ENCODE measurements at places on chromosomes 3 and 15.
A peak's percentile ranks its signal among the peaks of the same experiment; 100 is the strongest.

DNA sequence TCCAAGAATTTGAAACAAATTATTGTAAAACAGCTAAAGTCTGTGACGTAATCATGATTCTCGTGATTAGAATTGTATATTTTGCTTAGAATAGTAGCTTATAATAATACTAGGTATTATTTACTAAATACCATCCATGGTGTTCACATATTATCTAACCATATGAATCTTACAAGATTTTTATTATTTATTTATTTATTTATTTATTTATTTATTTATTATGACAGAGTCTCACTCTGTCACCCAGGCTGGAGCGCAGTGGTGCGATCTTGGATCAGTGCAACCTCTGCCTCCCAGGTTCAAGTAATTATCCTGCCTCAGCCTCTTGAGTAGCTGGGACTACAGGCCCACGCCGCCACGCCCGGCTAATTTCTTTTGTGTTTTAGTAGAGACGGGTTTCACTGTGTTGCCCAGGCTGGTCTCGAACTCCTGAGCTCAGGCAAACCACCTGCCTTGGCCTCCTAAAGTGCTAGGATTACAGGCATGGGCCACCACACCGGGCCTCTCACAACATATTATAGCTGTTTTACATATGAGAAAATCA lies 173.5 kb downstream of the EPHA3 start:
- DNase-seq = peak; percentile 22

DNA sequence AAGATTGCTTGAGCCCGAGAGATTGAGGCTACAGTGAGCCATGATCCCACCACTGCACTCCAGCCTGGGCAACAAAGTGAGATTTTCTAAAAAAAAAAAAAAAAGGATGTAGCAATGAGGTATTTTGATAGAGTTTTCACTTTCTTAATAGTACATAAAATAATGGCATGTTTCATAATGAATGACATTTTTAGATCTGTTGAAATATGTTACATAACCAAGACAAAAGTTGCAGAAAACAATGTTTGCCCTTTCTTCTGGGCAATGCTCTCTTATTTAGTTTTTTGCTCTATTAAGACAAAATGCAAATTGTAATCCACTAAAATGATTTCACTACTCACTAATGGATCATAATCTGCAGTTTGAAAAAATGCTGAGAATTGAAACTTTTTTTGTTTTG lies 4.4 kb upstream of the MAPK6 start:
- DNase-seq = no peak

DNA sequence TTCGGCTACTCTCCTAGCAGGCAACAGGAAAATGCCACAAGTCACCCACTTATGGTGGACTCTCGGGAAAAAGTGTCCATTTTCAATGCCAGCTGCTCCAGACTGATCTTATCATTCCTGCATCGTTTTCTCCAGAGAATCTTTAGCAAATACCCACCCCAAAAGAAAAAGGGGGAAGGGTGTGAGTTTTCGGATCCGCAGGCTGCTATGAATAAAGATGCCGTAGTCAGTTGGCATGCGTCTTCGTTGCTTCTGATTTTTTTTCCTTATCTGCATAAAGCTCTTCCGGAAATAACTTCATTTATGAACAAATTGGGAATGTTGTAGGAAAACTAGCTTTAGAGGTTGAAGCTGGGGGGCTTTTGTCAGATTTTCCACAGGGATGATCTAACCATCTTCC lies 22.4 kb upstream of the VILL start:
- DNase-seq = no peak

- no peak for DNase-seq
Measured at GRCh38 chr15:99165020-99165790, 60.3 kb downstream of the SYNM start.

DNA sequence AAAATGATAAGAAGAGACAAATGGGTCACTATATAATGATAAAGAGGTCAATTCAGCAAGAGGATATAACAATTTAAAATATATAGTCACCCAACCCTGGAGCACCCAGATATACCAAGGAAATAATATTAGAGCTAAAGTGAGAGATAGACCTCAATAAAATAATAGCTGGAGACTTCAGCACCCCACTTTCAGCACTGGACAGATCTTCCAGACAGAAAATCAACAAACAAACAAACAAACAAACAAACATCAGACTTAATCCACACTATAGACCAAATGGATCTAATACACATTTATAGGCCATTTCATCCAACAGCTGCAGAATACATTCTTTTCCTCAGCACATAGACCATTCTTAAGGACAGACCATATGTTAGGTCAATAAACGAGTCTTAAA lies 79.4 kb downstream of the SENP7 start:
- DNase-seq = no peak

DNA sequence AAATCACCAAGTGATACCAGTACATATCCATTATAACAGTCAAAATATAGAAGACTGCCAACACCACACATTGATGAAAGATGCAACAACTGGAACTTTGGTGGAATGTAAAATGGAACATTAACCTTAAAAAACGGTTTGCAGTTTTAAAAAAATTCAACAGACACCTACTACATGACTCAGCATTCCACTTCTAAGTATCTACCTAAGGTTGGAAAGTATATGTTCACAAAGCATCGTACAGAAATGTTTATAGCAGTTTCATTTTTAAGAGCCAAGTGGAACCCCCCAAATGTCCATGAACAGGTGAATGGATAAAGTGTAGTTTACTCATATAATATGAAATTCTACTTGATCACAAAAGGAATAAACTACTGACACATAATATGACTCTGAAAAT lies 314.7 kb upstream of the ARRDC4 start:
- no peak for DNase-seq

DNA sequence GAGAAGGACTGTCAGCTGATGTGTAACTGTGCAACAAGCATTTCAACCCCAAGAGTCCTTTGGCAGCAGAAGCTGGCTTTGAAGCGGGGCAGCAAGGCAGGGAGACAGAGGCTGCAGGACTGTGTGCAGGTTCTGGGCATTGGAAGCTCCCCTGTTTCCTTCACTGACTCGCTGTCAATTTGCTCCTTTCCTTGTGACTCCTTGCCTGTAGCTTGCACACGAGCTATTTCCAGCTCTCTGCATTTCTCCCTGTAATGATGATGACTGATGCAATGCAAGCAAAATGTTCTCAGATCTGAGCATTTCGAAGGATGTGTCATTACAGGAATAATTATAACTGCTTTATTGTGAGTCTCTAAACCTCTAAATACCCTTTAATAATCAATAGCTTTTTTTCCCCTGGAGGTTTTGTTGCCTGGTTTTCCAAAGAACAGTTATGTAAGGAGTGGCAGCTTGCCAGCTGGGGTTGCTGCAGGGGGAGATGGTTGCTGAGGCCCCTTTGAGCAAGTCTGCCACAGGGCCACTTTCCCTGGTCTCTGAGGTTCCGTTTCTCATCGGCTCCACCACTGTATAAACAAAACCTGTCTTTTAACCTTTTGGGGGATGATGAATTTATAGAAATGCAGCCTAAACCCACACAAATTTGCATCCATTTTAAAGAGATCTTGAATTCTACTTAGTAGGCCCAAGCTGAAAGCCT lies 2.8 kb downstream of the APOD start:
- no peak for DNase-seq

- DNase-seq = no peak
Measured at GRCh38 chr3:131714585-131715220, 211.9 kb upstream of the MRPL3 start.

DNA sequence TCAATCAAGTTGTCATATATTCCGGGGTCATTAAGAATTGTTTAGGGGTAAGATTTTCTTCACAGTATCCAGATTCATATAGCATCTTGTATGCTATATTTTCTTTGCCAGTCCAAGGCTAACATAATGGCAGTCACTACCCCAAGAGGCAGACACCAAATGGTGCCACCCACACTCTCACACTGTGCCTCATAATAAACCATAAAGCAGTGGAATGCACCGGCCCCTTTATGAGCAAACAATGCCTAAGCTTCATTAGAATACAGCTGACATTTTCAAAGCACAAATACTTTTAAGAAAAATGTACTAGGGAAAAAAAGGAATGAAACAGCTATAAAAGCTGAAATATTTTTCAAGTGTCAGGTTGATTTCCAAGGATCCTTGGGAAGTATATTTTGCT lies 121.6 kb downstream of the TFDP2 start:
- no peak for DNase-seq

GRCh38 chr15:75994220-75994619 lies 18.0 kb downstream of the NRG4 start:
- no peak for DNase-seq

DNA sequence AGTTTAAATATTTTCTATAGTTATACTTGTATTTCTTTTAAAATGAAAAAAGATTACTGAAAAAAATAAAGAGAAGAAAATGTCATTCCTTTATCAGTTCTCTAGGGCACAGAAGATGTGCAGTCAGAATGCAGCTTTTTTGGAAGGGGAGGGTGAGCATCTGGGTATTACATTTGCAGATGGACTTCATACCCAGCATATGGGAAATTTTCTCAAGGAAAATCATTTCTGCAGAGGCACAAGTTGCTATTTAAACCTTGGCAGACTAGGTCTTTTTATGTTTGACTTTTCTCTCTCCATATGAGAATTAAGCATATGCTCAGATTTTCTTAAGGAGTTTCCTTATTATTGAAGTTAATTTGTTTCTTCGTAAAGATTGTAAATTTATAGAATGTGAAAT lies 39.5 kb upstream of the ZNF385D start:
- no peak for DNase-seq

- DNase-seq = no peak
Measured at GRCh38 chr15:28005004-28005527, 94.0 kb downstream of the OCA2 start.

- peak; percentile 92 for DNase-seq
Measured at GRCh38 chr3:183285828-183286457, 32.9 kb downstream of the B3GNT5 start.

- no peak for DNase-seq
Measured at GRCh38 chr3:7764115-7764514, 737.5 kb upstream of the LMCD1 start.

DNA sequence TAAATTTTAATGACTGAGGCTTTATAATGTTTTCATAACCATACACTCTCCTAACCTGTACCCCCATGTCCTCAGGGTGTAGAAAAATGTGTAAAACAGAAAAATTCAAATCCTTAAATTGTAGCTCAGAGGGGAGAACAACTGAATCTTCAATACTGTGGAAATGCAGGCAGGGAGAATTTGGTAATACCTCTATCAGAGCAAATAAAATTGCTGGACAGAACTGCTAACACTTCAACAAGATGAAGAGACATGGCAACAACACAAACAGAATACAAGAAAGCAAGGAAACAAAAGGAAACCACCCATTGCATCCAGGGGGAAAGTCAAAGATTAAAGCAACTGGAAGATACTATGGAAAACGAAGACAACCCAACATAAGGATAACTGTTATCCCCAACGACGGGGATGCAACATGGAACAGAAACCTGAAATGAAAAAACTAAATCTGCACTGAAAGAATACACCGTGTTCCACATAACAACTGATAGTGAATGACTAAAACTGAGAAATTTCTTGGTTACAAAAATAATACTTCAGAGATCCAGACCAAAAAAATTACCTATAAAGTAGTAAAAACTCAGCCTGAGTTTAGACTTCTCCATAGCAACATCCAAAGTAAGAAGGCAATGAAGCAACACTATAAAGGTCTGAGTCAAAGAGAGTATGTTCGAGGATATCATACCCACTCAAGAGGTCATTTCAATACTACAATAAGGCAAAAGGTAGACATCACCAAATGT lies 48.5 kb downstream of the HACD2 start:
- DNase-seq = no peak

DNA sequence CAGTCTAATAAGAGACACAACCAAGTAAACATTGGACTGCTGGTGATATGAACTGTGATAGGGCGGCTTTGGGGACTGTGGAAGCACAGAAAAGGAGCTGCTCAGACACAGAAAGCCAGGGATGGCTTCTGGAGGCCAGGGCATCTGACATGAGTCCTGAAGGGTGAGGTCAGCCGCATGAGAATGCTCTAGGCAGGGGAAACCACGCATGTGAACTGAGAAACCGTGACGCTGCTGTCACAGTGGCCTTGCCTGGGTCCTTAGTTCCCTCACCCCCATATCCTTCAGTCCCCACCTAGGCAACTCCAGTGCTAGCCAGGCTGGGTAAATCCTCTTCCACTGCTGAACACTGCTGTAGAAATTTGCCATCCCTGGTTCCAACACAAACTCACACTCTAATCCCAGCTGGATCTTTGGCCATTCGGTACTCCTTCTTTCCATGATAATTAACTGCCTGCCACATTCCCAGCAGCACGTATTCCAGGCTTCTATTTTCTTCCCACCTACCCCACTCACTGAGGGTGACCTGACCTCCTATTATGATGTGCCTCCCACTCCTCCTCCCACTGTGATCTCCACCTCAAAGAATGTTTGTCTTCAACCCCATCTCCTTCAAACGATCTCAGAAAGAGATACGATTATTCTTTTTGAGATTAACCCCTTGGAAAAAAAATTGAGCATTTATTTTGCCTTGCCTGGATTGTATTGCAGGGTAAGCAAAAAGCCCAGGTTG lies 31.4 kb downstream of the CRYGS start:
- DNase-seq = no peak

DNA sequence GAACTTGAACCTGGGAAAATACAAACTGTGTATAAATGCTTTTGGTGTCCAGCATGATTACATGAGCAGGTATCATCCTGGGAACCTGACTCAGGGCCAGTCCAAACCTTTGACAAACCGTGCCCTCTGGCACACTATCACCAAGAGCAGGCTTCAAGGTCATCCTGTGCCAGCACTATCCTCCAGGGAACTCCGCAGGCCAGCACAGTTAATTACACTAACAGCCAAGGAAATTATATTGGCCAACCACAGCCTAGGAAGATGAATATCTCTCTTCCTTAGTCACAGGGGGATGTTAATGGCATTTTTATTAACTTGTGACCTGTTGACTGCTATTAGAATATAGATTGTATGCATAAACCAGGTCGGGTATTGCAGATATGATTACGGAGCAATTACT lies 262.0 kb downstream of the TUSC7 start:
- DNase-seq = no peak

- DNase-seq = no peak
Measured at GRCh38 chr3:112976001-112976400, 1.1 kb upstream of the CD200R1 start.

DNA sequence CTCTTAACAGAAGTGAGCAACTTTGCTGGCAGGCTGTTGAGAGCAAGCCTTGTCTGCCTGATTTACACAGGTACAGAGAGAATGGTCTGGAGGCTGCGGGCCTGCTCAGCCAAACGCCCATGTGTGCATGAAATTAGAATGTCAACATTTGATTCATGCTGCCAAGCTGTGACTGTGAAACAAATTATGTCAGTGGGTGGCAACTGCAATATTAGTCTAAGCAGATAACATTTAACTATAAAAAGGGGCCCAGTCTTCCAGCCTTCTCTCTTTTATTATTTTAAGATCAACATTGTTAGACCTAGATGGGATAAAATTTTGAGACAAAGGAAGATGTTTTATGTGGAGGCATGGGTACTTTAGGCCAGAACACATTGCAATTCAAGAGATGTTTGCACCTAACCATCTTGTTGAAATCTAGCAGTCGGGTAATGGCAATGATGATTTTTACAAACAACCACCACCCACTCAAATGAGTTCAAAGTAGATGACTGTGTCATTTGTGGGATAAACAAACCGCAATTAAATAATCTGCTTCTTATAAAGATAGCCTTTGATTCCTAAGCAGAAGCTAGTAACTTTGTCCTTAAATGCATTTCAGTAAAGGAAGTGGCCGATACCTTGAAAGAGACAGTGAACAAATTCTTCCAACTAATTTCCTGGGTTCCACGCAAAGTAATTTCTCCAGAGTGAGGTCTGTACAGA lies 70.2 kb downstream of the FOXB1 start:
- no peak for DNase-seq

GRCh38 chr3:16309558-16309957 lies 44.5 kb downstream of the OXNAD1 start:
- no peak for DNase-seq

GRCh38 chr15:64447536-64448315 lies 12.7 kb upstream of the ZNF609 start:
- no peak for DNase-seq
